ENCODE measurements at places on chromosomes 5 and 9. TPM values are rescaled to one million over a fixed set of nuclear protein-coding genes. Genes with fewer than 3 reads are reported as not detected.

Gene TRIO
- total RNA-seq = 42.0 TPM

Gene RANBP3L
- total RNA-seq = 0.16 TPM

Gene GABRA6
- not detected for total RNA-seq

Gene MARVELD2
- 25.7 TPM for total RNA-seq

Gene EMB
- total RNA-seq = 5.7 TPM

Gene PLAC8L1
- total RNA-seq = 0.52 TPM

Gene PRDM9
- not detected for total RNA-seq

Gene ENHO
- total RNA-seq = 0.24 TPM

Gene RNF183
- total RNA-seq = 4.2 TPM

Gene HRH2
- 0.76 TPM for total RNA-seq

Gene CAVIN4
- 0.08 TPM for total RNA-seq

Gene TMEM167A
- total RNA-seq = 48.6 TPM

Gene WNK2
- total RNA-seq = 0.92 TPM

Gene SOHLH1
- total RNA-seq = not detected

Gene PCDHGA2
- total RNA-seq = 0.68 TPM

Gene PPP3R2
- not detected for total RNA-seq

Gene AFF4
- 74.3 TPM for total RNA-seq

Gene AJM1
- 1.1 TPM for total RNA-seq

Gene STC2
- 8.7 TPM for total RNA-seq

Gene MGAT1
- total RNA-seq = 64.6 TPM

Gene ST8SIA4
- total RNA-seq = 1.4 TPM

Gene CARTPT
- total RNA-seq = not detected

Gene OLFM1
- total RNA-seq = 4.9 TPM

Data from esophagus mucosa (tissue), 1 donor.